ENCODE measurements at places on chromosomes 7 and 10. TPM values are rescaled to one million over a fixed set of nuclear protein-coding genes. Genes with fewer than 3 reads are reported as not detected.

AKR1C8 gene
- total RNA-seq: 0.87 TPM

ZNF138 gene
- 7.4 TPM for total RNA-seq

TAS2R3 gene
- total RNA-seq: 0.87 TPM

MOGAT3 gene
- total RNA-seq: not detected

DNA sequence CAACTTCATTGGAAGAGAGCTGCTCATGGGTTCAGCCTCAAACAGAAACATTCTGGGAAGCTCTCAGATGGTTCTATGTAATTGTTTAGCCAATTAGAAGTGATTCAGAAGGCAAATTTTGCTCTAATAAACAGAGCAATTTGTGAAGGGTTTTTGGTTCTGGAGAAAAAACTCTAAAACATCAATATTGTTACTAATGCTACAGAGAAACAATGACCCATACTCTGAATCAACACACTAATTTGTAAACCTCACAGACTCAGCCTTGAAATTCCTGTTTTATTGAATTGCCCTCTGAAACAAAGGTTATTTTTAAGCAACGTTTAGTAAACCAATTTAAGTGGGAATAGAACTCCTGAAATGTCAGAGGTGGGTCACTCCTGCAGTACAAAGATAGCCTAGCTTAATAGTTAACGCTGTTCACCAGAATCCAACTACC, 171.6 kb upstream of the SVIL start:
- no peak for DNase-seq
- no peak overlapping the region for H3K4me3 ChIP-seq
- H3K36me3 ChIP-seq: no peaks in the 10 kb centered on the region
- H3K27ac ChIP-seq: no peak overlapping the region
- peaks cover 5% of the 10 kb centered on the region for H3K4me1 ChIP-seq

DNA sequence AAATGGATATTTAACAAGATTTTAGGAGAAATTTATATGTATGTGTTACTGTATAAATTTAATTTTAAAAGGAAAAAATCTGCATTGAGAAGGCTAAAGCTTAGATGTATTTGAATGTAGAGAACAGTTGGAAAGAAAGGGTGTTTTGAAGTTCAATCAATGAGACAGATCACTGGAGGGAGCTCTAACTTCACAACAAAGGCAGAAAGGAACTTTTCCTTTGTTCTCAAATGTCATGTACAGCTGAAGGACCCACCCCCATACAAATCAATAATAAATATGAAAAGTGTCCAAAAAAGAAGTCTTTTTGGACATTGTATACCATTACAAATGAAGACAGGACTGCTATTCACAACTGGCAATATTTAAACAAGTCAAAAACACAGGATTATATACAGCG, 403.4 kb downstream of the DNAJB9 start:
- no peak overlapping the region for H3K4me3 ChIP-seq
- H3K4me1 ChIP-seq: no peaks in the 10 kb centered on the region
- H3K27ac ChIP-seq: no peak overlapping the region
- H3K27me3 ChIP-seq: no peaks in the 10 kb centered on the region

- peaks cover 21% of the 10 kb centered on the region for H3K4me1 ChIP-seq
- no peak overlapping the region for H3K4me3 ChIP-seq
- H3K36me3 ChIP-seq: no peaks in the 10 kb centered on the region
These were observed 34.1 kb upstream of the PDCD4 start for GRCh38 chr10:110837418-110838171.
